Stimulated activated CD8-positive, alpha-beta memory T cell treated with anti-CD3 and anti-CD28 coated beads, Interleukin-15, amount 100 ng/mL, for 4 hours (primary cell): ENCODE measurements at places on chromosomes 1 and 21.

DNA sequence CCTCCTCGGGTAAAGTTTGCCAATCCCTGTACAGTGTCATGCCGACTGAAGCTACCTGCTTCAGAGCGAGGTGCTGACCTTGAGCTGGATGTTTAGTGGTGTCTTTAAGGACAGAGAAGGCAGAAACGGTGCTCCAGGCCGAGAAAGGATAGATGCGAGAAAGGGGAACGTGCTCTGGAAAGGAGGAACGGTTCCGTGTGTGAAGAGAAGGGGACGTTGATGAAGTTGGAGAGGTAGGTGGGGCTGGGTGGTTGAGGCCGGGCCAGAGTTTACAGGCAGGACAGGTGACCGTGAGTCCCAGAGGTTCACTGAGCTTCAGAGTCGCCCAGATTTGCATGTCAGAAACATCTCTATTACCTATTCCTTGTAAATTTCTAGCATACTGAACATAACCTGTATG is 90.7 kb downstream of the SCCPDH start:
- no peak for DNase-seq

DNA sequence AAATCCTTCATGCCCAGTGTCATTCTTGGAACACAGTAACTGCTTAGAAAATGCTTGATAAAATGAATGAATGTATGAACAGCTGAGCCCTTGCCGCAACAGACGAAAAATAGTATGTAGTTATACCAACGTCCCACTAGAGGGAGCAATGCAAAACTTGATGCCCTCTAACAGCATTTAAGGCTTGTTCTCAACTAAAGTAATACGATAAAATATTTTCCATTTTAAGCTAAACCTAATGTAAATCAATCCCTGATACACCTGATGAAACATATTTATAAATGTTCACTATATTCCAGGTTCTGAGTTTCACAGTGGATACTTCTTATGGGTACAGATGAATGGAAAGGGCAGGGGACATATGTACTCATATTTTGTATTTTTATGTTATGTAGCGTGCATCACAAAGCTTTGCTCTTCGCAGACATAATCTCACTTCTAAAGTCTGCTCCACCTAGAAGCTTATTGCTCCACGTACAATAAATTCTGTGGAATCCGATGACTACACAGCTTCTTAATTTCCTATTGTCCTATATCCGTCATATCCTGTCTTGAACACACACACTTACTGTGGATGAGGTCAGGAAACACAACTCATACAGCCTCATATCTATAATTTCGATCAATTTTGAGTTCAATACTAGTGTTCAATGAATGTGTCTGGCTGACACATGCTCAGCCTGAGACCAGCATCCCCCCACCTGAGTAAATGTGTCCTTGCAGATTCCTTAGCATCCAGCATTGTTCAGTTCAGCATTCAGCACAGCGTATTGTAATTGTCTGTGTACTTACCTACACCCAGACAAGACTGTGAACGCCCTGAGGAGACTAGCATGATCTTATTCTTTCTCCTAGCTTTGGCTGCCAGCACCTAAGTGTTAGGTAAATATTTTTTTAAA is 4.4 kb upstream of the UTP25 start:
- DNase-seq: no peak

GRCh38 chr1:145879775-145880174 is 5.9 kb downstream of the ANKRD35 start:
- no peak for DNase-seq

DNA sequence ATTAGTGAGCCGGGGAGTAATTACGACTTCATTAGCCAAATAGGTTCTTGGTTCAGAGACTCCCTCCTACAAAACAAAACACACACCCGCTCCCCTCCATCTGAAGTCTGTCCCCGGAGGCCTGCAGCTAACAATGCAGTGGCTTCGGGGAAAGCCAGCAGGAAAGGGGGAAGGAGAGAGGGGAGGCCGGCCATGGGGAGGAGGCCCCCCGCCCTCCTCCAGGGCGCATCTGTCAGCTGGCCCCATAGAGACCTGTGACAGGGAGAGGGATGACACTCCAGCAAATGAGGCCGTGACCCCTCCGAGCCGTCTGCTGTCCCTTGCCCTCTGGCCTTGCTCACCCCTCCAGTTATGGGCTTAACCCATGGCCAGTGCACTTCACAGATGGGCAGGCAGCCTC is 12.1 kb upstream of the CNTN2 start:
- no peak for DNase-seq

- DNase-seq: no peak
These were observed 274.9 kb downstream of the NUF2 start for GRCh38 chr1:163596541-163597258.

DNA sequence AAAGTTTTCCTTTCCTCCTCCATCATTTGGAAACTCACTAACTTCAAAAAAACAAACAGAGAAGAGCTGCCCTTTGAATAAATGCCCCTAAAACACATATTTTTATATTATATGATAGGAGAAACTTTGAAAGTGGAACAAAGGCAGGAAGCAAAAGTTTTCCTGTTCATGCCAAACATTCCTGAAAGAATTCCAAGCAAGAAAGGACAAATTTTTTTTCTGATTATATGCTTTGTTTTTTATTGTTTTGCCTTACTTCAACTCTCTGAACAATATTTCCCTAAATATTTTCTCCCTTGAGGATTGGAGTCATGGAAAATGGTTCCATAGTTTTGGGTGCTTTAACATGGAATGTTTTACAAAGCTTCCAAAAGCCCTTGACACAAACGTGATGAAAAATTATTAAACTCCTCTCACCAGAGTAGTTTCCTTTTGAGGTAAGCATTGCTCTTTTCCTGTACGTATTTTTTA is 638.5 kb upstream of the CAMK1G start:
- no peak for DNase-seq

GRCh38 chr1:18320051-18320450 is 160.7 kb upstream of the KLHDC7A start:
- DNase-seq: no peak

- no peak for DNase-seq
These were observed 47.8 kb upstream of the KANK4 start for GRCh38 chr1:62367005-62367557.

- no peak for DNase-seq
These were observed 19.1 kb downstream of the RAB7B start for GRCh38 chr1:205983925-205984725.

GRCh38 chr1:224623310-224623714 is 7.2 kb downstream of the CNIH3 start:
- DNase-seq: no peak

DNA sequence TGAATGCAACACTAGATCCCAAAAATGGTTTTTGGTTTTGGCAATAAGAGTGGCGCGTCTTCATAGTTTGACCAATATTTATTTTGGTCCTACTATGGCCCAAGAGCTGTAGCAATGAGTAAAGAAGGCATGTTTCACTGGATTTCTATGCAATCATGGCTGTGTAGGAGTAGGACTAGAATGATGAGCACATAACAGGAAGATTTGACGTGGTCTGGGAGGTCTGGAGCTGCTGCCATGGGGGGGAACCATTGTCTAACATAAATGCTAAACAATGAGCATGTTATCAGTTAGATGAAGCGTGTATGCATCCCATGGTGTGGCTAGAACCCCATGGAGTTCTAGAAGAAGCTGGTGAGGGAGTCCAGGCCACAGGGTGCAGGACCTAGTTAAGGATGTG is 38.3 kb downstream of the OLIG1 start:
- DNase-seq: no peak

DNA sequence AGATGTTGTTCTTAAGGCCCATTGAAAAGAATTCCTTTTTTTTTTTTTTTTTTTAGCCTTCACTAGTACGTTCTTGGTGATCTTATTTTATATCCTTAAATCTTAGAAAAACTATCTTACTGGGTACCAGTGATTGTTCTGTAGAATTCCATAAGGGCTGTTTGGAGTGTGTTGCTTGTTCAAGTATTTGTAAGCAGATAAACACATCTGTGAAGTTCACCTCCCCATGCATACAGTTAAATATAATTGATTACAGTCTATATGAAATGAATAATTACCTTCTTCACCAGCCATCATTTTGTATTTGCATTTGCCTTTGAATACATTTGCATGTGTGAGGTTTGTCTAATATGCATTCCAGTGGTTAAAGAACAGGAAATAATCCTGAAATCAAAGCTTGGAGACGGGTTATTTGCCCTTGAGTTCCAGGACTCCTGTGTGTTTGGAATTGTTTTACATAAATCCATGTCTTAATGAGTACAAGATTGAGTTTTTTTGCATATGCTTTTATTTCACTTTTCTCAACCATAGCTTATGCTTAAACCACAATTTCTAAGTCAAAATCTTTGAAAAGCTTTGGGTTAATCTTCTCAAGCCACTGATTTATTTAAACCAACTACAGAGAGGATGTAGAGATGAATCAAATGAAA is 73.1 kb downstream of the VPS13D start:
- DNase-seq: no peak

- DNase-seq: no peak
These were observed 68.4 kb upstream of the ABCG1 start for GRCh38 chr21:42150474-42151085.

DNA sequence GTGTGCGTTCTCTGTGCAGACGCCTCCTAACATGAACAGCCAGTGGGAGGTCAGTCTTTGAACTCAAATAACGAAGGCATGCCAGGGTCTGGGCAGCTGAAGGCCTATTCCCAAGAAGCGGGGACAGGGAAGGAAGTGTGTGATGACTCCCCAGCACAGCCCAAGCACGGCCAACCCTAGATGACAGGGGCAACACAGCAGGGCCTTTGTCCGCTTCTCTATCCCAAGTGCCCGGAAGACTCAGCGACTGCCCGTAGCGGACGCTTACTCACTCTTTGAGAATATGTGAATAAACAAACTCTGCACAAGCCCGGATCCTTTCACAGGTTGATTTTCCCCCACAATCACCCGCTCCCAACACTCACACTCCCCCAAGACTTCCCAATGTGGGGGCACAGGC is 11.2 kb downstream of the C1orf198 start:
- no peak for DNase-seq

- DNase-seq: no peak
These were observed 144.4 kb upstream of the ETS2 start for GRCh38 chr21:38661197-38661871.

DNA sequence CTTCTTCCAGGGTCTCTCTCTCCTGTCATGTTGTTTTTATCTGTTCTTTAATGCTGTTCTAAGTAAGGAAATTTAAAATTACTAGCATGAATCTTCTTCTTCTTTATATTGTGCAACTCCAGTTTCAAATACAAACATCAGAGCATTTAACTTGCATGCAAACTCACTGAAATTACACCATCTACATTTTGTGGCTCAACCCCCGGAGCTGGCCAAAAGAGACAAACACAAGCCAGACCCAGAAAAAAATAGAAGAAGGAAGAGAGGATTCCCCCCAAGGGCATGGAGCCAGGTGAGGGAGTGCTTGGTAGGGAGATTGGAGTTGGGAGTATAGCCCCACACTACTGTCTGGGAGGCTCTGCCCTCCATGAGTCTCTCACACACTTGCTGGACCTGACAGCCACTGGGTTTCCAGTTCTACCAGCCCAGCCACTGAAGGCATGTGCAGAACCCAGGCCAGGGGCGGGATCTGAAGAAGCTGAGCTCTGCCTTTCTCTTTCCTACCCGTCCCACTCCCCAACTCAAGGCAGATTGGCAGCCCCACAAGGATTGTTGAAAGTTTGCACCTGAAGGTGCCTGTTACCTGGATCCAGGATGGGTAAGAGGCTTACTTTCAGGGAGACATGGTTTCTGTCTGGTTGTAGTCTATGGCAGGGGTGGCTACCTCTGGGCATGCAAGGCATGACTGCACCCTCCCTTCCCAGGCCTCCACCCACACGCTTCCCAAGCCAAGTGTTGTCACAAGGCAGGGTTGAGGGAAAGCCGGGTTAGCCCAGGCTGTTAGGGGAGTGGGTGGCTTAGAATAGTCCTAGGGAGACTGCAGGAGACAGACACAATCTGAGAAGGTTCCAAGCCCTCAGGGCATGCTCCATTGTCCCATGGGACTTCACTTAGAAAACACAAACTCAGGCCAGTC is 297.2 kb downstream of the TGFB2 start:
- no peak for DNase-seq

GRCh38 chr1:209802117-209802779 is 3.7 kb downstream of the IRF6 start:
- DNase-seq: no peak
